ENCODE measurements at places on chromosomes 12 and 14.

DNA sequence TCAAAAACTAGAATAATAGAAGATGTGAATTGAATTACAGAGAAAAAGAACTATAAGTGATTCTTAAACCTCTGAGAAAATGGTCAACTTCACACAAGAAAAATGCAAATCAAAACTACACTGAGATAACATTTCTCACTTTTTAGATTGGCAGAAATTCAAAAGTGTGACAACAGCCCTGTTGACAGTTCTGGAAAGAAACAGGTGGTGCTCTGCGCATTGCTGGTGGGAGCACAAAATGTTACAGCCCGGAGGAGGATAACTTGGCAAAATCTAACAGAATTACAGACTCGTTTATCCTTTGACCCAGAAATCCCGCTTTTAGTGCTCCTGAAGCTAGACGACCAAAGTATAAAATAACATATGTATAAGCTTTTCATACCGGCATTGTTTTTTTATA lies 222.5 kb upstream of the CNTN1 start:
- DNase-seq: no peak

DNA sequence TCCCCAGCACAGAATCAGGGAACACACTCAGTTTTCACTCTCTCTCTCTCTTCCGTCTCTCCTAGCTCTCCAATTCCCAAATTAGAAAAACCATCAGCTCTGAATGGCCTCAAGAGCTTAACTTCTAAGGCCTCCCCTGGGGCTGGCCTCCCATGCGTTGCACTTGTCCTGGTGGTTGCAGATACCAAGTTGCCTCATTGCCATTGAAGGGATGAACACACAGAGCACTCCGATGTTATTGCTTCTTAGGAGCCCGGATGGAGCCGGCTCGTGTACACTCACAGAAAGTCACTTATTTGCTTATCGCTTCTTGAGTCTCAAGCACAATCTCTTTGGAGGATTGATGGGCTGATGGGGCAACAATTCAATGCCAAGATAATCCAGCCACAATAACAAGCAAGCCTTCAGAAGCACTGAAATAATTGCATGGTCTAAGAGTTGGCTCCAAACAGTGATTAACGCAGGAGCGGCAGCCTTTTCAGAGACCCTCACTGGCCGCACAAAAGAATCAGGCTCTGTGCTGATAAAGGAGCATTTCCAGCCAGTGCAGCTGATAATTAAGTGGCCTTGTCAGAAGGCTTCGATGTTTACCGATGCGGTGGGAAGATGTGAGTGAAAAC lies 175.8 kb upstream of the TMEM132C start:
- no peak for DNase-seq

GRCh38 chr14:42961509-42961908 lies 1354.8 kb downstream of the LRFN5 start:
- DNase-seq: no peak

DNA sequence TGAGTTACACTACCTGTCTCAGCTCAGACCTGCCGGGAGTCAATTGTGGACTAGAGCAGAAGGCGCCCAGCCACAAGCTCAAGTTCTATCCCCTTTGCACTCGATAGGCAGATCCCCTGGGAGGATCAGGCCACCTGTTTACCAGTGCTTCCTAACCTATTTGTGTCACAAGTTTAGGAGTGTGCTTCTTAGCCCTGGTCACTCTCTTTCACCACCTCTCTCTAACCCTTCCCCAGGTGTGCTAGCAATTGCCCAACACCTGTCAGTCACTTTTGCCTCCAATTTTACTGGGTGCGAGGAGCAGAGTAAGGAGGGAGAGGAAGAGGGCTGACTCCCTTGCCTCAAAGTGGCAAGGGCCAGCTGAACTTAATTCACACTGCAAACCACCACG lies 745 bp upstream of the NAA30 start:
- DNase-seq: no peak

DNA sequence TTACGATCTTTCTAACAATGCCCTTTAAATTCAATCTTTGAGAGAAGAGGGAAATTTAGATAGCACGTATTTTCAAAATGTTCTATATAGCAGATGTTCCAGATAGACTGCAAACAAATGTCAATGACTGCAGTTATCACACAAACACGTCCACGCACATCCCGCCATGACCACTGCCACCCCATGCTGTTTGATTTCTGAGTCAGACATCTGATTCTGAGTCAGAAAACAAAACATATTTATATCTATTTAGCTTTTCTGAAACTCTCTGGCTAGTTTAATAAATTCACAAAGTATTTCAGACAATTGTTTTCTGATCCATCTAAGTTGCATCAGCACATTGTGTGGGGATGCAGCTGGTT lies 105.9 kb upstream of the BCAT1 start:
- DNase-seq: no peak
